Activated naive CD4-positive, alpha-beta T cell treated with anti-CD3 and anti-CD28 coated beads for 36 hours (primary cell): ENCODE measurements at places on chromosomes 16 and 17. TPM values are rescaled to one million over a fixed set of nuclear protein-coding genes. Genes with fewer than 3 reads are reported as not detected.

SLC16A3 gene
- total RNA-seq = 15.2 TPM

PRAC1 gene
- total RNA-seq = not detected

TMIGD1 gene
- total RNA-seq = not detected

CNGB1 gene
- not detected for total RNA-seq

BAIAP3 gene
- 0.37 TPM for total RNA-seq

TPSAB1 gene
- not detected for total RNA-seq

CCL18 gene
- total RNA-seq = not detected

RAMP2 gene
- not detected for total RNA-seq

GLP2R gene
- not detected for total RNA-seq
